BJ (cell line): ENCODE measurements at places on chromosomes 16 and 17.

- no peak for DNase-seq
These were observed 126.0 kb downstream of the RAB11FIP4 start for GRCh38 chr17:31517524-31517923.

GRCh38 chr16:30787613-30788378 is 791 bp upstream of the ZNF629 start:
- no peak for DNase-seq

DNA sequence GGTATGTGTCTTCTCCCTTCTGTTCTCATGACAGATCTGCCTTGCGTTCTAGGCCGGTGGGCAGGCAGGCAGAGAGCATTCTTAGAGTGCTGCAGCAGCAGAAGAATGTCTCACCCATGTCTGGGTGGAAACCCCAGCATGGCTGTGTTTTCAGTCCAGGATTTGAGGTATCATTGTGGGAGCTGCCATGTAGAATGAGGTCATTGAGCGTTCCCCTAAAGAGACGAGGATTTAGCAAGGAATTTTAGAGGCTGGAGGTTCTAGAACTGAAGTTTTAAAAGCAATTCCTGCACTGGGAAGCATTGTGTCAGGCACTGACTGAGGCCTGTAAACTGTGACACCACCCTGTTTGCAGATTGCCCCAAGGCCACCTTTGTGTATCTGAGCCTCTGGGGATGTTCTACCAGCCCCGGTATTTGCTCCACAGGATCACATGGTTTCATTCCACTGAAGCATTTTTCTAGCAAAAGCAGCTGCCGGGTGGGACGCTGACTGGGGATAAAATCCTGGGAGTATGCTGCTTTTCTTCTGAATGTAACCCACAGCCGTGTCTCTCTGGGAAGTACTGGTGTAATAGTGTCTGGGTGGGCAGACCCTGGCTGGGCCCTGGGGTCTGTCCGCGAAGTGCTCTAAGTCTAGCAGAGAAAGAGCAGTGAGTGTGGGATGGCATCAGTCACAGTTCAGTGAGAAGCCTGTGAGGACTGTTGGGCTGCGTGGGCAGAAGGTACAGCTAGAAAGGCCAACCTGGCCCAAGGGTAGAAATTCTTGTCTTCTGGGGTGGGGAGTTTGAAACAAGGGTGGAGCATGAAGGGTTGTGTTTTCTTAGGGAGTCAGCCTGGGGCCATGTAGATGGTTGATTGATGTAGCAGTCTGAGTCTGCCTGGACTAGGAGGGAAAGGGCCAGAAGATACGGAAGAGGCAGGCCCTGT is 30.2 kb downstream of the PLCD3 start:
- DNase-seq: no peak

GRCh38 chr17:73265646-73266640 is 4.3 kb upstream of the CPSF4L start:
- no peak for DNase-seq

GRCh38 chr16:19822533-19822932 is 62.1 kb downstream of the GPRC5B start:
- DNase-seq: no peak

DNA sequence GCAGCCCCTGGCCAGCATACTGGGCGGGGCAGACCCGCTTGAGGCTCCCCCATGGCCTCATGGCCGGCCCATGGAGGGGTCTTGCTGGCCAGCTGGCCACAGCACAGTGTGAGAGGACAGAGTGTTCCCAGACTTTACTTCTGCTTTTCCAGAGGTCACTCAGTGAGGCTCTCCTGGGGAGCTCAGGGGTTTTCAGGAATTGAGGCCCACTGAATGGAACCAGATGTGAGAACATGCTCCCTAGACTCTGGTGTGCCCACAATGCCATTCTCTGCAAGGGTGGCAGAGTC is 21.2 kb downstream of the ATP6V0D1 start:
- DNase-seq: no peak

GRCh38 chr16:67539691-67540635 is 11.3 kb downstream of the RIPOR1 start:
- no peak for DNase-seq

DNA sequence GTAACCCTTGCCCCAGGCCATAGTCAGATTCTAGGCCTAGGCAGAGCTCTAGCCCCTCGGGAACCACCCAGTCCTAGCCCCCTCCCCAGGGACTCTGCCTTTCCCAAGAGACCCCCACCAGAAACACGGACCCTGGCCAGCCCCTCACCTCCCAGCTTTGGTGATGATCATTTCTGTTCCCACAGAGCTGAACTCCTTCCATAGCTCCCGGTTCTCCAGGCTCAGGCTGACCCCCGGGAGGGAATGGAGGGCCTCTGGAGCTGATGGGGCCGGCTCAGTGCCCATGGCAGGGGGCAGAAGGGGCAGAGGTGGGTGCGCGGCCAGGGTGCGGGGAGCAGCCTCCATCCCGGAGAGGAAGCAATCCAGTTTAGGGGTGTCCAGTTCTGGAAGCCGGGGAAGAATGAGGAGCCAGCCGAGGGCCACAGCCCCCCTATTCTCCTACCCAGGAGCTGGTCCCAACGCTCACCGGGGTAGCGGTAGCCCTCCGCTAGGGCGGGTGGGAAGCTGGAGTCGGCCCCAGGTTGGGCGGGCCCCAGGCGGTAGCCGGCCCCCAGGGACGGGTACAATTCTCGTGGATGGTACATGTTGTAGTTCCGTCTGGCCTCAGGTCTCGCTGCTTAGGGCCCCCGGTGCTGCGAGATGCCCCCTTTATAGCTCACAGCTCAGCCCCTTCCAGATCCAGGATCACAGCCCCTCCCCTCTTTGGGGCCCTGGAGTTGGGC is 953 bp downstream of the TBX6 start:
- no peak for DNase-seq

GRCh38 chr17:48631693-48632578 is 5.8 kb upstream of the HOXB9 start:
- DNase-seq: no peak

- no peak for DNase-seq
These were observed 195.5 kb upstream of the XYLT1 start for GRCh38 chr16:17666293-17666692.

DNA sequence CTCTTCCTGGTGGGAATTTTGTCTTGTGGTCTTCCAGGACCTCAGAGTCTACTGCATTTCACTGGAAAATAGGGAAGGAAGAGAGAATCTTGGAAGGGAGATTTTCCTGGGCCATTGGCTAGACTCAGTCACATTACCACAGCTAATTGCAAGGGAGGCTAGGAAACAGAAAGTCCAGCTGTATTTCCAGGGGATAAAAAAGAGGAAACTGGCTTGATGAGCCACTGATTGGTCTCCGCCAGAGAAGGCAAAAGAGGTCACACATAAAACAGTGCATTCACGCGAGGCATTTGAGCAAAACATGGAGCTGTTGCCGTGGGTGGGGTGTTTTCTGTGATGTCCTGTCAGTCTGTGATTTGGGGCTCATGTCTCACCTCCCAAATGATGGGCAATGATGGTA is 345.3 kb downstream of the FOXL1 start:
- DNase-seq: no peak

DNA sequence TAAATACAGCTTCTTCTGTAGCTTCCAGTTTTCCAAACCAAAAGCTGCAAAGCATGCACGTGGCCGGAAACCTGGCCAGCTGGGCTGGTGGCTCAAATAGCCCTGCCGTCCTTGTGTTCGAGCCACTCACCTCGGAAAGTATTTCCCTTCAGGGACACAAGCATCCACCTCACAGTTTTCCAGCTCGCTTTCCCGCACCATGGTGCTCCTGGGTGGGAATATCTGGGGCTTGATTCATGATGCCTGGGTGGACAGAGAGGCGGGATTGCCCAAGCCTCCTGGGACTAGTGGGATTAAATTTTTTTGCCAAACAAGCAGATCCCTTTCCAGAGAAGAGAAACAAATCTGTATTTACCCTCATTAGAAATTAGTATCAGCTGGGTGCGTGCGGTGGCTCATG is 7.1 kb upstream of the MVD start:
- DNase-seq: no peak

- DNase-seq: no peak
These were observed 83.3 kb downstream of the GSG1L start for GRCh38 chr16:27980076-27980775.

GRCh38 chr17:6661464-6661848 is 9.9 kb downstream of the C17orf100 start:
- DNase-seq: no peak

DNA sequence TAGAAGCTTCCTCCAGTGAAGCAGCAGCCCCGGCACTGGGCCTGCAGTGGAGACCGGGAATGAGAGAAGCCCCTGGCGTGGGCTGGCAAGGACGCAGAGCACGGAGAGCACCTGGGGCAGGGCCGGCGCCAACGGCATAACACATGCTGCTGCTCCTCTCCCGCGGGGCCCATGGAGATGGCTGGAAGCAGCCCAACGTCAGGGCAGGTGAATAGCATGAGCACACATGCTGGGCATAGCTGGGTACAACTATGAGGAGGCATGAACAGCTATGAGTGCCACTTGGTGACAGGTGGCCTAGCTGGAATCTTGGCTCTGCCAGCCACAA is 46.4 kb downstream of the IRF8 start:
- DNase-seq: no peak

- DNase-seq: no peak
These were observed 5.8 kb upstream of the RFFL start for GRCh38 chr17:35069311-35069710.

DNA sequence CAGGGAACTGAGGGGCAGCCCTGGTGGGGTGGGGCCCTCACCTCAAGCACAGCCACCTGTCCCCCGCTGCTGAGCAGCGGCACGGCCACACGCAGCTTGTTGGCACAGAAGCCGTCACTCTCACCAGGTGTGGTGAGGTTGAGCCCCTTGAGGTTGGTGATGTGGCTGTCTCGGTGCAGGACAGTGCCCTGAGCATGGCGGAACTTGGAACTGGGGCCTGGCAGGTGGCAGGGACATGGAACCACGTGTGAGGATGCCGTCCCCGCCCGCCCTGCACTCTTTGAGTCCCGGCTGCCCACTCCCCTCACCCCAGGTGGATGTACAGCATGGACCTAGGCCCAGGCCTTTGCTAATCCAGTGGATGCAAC is 9.7 kb upstream of the VASN start:
- DNase-seq: no peak

- DNase-seq: no peak
These were observed 7.1 kb upstream of the CNP start for GRCh38 chr17:41959336-41960095.

GRCh38 chr17:10737736-10738135 is 7.9 kb upstream of the TMEM220 start:
- DNase-seq: no peak

DNA sequence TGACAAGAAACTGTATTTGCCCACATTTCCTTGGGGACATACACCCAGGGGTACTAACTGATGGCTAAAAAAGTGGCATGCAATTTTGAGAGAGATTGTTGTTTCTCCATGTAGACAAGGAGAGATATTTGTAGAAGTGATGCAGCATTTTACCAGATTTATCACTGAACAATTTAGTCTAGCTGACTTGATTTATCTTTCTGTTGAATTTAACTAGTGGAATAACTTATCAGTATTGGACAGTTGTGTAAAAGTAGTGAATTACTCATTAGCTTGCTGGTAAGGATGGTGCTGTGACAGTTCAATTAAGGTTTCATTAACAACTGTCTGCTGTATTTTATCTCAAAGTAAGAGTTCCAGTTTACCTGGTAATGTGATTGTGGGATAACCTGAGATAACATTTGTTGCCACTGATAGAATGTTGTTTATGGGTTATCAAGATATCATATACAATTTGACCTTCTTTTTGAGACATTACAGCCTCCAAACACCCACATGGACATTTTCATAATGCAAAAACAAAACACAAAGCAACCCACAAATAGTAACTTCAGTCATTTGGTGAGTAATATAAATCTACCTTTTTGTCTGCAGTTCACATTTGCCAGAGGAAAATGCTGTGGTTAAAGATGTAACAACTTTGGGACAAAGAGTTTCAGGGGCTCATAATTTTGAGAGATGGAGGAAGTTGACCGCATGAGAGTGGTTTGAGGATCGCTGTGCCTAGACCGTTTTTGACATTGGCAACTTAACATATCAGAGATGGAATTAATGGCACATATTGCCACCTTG is 3.8 kb downstream of the NLK start:
- no peak for DNase-seq

GRCh38 chr17:63996430-63997182 is 1.5 kb upstream of the PRR29 start:
- DNase-seq: no peak

DNA sequence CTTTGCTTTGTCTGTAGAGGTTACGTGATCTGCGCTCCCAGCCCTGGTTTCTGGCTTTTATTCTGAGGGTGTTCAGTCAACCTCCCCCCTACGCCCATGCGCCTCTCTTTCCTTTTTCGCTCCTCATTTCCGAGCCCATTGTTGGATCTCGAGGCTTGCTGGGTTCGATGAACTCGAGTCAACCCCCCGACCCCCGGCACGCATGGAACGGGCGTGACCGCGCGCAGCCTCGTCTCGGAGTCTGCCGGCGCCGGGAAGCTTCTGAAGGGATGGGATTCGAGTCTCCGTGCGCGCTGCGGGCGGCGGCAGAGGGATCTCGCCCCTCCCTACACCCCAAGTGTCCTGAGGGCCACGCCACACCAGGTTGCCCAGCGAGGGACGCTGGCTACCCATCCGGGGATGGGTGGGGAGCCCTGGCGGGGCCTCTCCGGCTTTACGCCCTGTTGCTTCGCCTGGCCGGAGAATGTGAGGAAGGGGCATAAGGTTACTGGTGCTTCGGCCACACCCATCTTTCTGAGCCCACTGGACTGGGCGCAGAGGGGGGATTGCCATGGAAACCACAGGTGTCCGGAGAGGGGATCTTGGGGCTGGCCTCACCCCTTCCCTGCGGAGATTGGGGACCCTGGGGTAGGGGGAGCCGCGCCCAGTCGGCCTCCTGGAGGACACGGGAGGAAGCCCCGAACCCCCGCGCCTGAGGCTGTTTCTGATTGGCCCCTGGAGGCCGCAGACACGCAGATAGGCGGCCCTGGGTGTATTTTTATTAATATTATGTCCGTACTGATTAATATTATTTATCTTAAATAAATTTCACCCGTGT is 1.8 kb downstream of the MAPT start:
- no peak for DNase-seq

- no peak for DNase-seq
These were observed 233.2 kb downstream of the PMP22 start for GRCh38 chr17:15031975-15032374.

- DNase-seq: no peak
These were observed 240.9 kb downstream of the KIF2B start for GRCh38 chr17:54063639-54064038.

DNA sequence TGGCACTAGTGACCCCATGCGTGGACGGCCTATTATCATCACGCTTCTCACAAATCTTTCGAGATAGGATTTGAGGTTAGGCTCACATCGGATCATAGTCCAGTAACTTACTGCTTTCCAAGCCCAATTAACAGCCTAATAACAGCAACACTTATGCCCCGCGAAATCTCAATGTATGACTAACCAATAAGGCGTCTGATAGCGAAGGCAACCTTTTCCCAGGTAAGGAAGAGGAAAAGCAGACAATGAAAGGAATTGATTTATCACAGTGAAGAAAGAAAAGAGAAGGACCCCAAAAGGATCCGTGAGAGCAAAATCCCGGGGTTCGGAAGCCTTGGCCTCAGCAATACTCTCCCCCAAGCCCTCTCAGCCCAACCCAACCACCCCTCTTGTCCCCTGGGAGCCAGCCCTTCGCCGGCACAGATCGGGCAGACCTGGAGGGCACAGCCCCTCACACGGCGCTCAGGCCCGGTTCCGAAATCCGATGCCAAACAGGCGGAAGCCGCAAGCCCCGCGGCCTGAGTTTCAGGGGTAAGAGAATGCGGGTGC is 534 bp downstream of the GPATCH8 start:
- no peak for DNase-seq
